RPMI7951 (cell line): ENCODE measurements at places on chromosomes 1 and 21. TPM values are rescaled to one million over a fixed set of nuclear protein-coding genes. Genes with fewer than 3 reads are reported as not detected.

Gene LCE2D
- total RNA-seq: not detected in 2 replicates

Gene KCNJ15
- 13.2 and 18.9 TPM in 2 replicates for total RNA-seq

Gene PRAMEF18
- total RNA-seq: not detected in 2 replicates

Gene PDZK1IP1
- not detected in 2 replicates for total RNA-seq
